ENCODE measurements at places on chromosomes 3 and 15.
A peak's percentile ranks its signal among the peaks of the same experiment; 100 is the strongest.

- no peak for DNase-seq
Measured at GRCh38 chr15:78922527-78922926, 22.3 kb downstream of the CTSH start.

GRCh38 chr15:29675791-29676301 is 146.4 kb downstream of the TJP1 start:
- DNase-seq = no peak

DNA sequence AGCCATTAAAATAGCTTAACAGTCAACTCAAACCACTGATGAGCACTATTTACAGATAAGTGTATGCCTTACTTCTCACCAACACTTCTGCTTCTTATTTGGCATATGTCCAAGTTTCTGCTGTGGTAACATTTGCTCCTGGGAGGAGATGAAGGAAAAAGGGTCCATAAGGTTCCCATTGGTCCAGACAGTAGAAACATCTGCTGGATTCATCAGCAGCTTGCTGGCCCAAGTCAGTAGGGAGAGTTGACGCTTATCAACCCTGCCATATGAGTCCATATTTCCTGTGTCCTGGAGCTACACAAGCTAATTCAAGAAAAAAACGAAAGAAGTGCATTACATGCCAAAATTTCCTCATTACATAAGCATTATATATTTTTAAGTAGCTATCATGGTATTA is 824.5 kb downstream of the CADM2 start:
- no peak for DNase-seq

DNA sequence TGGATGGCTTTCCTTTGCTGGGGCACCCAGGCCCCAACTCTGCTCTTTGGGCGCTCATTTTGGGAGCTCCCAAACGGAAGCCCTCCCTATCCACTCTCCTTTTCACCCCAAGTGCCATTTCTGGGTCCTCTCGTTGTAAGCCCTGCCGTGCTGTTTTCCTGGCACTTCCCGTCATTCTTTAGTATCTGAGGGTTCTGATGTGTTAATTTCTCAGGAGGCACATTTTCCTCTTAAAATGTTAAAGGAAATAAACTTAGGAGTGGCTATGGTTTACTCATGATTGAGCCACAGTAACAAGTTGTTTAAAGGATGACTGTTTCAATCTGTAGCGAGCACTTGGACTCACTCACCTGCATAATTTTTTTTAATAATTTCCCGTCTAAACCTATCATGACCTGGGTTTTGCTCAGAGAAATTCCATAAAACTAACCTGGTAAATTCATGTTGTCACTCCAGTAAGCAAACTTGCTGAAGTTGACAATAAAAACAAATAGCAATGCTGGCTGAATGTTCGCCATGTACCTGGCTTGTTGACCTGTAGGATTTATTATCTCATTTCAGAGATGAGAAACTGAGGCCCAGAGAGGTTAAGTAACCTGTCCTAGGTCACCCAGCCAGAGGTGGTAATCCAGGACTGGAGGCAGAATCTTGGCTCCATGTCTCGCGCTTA is 10.6 kb downstream of the ALDH1A3 start:
- DNase-seq = no peak

GRCh38 chr3:2589336-2589969 is 490.8 kb downstream of the CNTN4 start:
- DNase-seq = no peak

DNA sequence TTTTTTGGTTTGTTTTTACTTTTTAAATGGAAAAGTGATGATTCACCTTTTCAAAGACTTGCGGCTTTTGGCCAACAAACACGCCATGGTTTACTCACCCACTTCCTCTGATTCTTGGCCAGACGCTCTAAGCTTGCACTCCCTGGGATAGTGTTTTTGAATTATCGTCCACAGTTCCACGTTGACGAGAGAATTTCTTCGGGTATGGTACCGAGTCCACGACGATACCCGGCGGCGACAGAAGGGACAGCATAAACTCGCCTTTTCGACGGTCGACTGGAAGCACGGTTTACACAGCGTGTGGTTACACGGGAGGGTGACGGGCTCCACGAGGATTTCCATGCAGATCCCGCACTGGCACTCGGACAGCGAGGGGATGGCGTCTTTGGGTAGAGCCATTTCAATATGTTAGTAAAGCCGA is 783 bp downstream of the RNF168 start:
- DNase-seq = peak; percentile 66

GRCh38 chr15:26051761-26052675 is 188.9 kb upstream of the ATP10A start:
- no peak for DNase-seq

- DNase-seq = no peak
Measured at GRCh38 chr3:36900474-36901443, 44.1 kb downstream of the TRANK1 start.

GRCh38 chr3:25568525-25569078 is 96.1 kb downstream of the TOP2B start:
- DNase-seq = no peak

GRCh38 chr3:100024520-100025303 is 89.6 kb downstream of the FILIP1L start:
- DNase-seq = no peak

DNA sequence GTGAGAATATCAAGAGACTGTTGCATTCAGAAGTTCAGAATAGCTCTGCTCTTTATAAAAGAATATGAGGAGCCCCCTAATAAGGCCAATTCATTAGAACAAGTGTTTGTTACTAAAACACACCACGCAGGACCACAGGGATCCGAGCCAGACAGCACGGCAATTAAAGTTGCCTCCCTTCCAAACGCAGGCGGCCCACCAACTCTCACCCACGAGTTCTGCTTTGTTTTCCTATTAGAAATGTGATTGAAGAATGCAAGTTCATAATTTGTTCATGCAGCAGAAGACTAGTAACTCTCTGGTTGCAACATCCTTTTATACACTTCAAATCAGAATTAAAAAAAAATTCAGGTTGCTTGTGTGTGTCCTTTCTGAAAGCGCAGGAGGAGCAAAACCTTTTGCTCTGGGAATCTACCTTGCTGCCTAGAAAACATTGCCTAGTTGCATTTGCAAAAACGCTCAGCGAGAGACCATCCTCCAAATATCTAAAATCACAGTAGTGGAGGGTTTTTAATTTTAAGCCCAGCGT is 1044.1 kb upstream of the NR2F2 start:
- DNase-seq = no peak

DNA sequence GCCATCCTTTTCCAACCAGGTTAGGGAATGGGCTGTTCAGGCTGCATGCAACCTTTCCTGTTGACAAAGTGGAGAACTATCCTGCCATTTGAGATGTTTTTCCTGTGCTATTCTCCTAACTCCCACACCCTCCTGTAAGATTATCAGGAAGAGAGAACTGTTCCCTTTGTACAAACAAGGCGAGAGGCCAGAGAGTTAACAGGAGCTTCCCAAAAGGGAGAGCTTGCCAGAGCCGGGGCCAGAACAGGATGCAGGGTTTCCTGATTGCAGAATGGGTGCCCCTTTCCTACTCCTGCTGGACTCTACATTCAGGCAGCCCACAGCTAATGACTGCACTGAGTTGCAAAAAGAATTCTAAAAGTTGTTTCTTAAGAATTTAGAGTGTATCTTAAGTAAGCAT is 17.1 kb downstream of the PML start:
- DNase-seq = no peak

- no peak for DNase-seq
Measured at GRCh38 chr3:166420071-166420470, 582.8 kb upstream of the BCHE start.

DNA sequence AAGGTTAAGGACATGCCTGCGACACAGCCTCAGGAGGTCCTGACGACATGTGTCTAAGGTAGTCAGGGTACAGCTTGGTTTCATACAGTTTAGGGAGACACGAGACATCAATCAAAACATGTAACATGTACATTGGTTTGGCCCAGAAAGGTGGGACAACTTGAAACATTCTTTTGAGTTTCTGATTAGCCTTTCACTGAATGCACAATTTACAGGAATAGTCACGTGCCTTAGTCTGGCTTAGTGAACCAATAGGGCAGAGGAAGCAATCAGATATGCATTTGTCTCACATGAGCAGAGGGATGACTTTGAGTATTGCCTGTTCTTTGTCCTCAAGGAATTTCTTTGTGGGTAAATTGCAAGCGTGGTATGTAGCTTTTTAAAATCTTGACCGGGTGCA is 24.5 kb upstream of the HDAC11 start:
- DNase-seq = no peak

DNA sequence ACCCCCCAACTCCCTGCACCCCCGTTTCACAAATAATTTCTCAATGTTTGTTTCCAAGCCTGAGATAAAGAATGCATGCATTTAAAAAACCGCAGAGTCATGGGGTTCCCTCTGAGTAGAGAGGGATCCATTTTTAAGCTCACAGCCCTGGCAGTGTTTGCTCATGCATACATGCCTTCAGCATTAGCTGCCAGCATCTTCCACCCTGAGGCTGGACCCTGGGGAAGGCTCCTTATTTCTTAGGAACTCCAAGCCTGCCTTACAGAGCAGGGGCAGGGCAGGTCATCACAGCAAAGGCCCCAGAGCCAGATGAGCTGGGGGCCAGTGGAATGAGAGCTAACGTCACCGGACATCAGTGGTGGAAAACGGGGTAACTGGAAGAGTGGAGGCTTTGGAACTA is 31.3 kb downstream of the TLE3 start:
- no peak for DNase-seq

DNA sequence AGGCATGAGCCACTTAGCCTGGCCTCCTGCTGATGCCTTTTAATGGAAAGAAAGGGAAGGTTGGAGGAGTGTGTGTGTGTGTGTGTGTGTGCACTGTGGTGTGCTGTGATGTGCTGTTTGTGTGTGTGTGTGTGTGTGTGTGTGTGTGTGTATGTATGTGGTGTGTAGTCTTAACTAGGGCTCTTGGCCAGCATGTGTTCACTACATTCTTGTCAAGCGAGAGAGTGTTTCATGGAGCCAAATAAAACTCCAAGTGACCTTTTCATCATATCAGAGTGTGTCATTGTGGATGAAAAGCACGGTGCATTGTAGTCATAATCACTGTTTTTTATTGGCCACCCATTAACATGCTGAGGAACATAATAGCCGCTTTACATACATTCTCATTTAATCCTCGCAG is 30.8 kb upstream of the BHLHE40 start:
- no peak for DNase-seq

- DNase-seq = no peak
Measured at GRCh38 chr15:27249046-27249759, 278.2 kb downstream of the GABRG3 start.

DNA sequence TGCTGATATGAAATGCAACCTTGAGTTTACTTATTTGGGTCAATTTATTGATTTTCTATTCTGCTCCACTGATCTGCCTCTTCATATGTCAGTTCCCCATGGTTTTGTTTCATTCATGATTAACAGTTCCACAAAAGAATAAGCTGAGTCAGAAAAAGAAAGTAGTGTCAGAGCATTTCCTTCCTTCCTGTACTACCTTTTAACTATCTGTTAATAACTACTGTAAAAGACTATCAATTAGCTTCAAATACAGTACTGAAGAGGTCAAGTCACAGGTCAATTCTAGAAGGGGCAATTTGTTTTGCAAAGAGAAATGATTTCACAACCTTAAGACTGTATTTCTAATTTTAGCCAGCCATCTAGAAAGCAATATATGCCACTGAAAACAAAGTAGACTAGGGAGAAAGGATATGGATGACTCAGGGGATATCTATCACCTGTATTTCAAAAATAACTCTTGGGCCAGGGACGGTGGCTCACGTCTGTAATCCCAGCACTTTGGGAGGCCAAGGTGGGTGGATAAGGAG is 129.5 kb downstream of the TFDP2 start:
- DNase-seq = no peak

DNA sequence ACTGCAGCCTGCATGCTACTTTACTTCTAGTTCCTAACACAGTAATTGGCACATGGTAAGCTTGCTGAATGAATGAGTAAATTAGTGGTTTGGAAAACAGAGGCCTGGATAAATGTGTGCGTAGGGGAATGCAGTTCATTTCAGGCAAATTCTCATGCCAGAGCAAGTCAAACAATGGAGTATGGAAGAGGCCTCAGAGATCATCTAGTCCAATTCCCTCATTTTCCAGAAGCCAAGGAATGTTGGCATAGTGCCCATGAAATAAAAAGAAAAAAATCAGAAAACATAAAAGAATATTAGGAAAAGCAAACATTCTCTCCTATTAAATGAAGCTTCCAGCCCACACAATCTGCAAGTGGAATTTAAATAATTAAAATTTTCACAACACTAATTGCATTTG is 92.4 kb downstream of the MB21D2 start:
- no peak for DNase-seq

DNA sequence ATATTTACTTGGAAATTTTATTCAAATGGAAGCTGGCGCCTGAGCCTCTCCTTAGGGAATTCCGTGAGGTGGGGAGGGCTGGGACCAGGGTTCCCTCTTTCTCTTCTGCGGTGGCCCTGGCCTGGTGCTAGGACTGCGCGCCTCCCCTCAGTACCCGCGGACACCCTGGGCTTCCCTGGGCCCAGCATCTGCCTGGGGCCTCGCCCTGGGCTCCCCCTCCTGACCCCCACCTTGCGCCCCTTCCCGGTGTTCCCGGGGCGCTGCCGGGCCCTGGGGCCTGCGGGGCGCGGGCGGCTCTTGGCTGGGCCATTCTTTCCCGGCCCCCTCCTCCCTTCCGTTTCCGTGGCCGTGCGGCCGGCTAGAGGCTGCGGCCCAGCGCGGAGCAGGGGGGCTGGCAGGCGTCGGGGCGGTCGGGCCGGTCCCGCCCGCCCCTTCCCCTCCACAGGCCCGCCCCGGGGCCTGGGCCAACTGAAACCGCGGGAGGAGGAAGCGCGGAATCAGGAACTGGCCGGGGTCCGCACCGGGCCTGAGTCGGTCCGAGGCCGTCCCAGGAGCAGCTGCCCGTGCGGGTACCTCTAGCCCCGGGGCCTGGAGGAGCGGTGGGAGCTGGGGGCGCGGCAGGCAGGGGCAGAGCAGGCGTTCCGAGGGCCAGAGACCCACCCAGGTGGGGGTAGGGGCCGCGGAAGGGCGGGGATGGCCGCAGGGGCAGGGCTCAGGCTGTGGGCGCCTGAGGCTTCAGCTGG is at the start of gene FES:
FES (plus strand) TSS at position 529 of the 743 bp plus-strand sequence. CDS start 542 bp downstream, outside the sequence.
- DNase-seq = no peak

GRCh38 chr3:13683772-13684171 is 134.8 kb downstream of the FBLN2 start:
- DNase-seq = no peak

DNA sequence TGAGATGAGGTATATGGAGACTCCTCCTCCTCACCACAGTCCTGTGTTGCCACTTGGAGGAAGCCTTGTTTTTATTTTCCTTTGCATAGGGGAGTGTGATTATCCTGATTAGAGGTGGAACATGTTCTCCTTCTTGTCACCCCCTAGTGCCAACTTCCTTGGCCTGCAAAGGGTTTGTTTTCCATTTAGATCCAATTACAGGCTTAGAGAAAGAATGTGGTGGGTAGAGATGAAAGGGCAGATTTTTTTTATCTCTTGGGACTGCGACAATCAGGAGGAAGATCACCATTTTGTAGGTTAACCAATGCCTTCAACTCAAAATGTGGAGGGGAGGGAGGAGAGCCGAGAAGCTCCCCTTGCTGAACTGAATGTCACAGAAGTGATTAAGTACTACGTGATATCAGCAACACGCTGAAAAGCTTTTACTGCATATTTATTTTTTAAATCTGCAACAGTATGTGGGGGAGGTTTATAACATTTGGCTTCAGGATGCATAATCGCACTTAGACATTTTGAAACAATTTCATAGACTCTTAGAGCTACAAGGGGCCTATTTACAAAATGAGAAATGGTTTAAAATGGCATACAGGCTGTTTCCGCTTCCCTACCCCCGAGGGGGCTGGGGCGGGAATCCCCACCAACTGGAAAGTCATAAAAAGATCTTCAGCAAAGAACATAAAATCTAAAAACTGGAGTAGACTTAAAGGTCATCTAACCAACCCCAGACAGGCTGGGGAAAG is 2.4 kb downstream of the LMCD1 start:
- no peak for DNase-seq

GRCh38 chr3:111848778-111849177 is 10.3 kb upstream of the PHLDB2 start:
- no peak for DNase-seq

- no peak for DNase-seq
Measured at GRCh38 chr3:127141921-127142730, 50.8 kb upstream of the PRR23E start.
